ENCODE measurements at places on chromosomes 6 and 20.
A peak's percentile ranks its signal among the peaks of the same experiment; 100 is the strongest.

DNA sequence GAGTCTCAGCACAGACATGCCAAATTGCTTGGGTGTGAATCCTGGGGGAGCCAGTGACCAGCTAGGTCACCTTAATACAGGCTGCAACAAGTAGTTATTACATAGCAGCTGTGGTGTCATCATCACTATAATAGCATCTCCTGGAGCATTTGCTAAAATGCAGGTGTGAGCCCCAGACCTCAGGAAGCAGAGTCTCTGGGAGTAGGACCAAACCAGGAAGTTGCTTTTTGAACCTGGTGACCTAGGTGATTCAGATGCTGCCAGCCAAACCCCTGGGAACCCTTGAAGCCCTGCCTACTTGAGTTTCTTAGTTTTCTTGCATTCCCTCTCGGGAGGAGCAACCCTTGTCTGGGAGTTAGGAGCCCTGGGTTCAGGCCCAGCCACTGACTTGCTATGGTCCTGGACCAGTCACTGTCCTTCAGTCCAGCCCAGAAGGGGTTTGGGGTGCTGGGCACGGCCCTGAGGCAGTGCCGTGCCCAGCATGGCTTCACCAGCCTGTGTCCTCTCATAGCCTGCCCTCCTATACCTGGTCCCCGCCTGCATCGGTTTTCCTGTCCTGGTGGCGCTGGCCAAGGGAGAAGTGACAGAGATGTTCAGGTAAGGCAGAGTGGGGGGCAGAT, 39.3 kb upstream of the ID1 start:
- DNase-seq = no peak

- no peak for DNase-seq
Observed at GRCh38 chr6:161080263-161080970, 88.8 kb downstream of the MAP3K4 start.

DNA sequence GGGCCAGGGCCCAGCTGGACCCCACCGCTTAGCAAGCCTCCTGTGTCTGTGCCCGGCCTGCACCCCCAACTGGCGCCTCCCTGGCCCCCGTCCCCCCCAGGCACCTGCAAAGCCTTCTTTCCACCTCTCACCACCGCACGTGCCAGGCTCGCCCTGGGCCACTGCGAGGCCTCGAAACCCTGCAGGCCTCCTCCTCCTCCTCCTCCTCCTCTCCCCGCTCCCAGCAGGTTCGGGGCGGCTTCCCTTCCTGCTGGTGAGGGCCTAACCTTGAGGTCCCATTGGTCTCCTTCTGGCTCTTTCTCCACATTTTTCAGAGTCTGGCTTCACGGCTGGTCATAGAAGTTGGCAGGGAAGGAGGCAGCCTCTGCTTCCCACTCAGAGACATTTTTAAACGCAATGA, 76.8 kb upstream of the GATA5 start:
- DNase-seq = no peak

- no peak for DNase-seq
Observed at GRCh38 chr6:2204272-2204671, 41.1 kb downstream of the GMDS start.

- peak; percentile 94 for DNase-seq
Observed at GRCh38 chr20:37202267-37202943, 23.1 kb upstream of the MROH8 start.

GRCh38 chr6:41942067-41942851, 651 bp upstream of the CCND3 start:
- DNase-seq = peak; percentile 26

- DNase-seq = peak; percentile 45
Observed at GRCh38 chr6:31791324-31792089, 4.0 kb downstream of the VARS1 start.

- DNase-seq = no peak
Observed at GRCh38 chr20:3898639-3899038, 9.5 kb downstream of the PANK2 start.

DNA sequence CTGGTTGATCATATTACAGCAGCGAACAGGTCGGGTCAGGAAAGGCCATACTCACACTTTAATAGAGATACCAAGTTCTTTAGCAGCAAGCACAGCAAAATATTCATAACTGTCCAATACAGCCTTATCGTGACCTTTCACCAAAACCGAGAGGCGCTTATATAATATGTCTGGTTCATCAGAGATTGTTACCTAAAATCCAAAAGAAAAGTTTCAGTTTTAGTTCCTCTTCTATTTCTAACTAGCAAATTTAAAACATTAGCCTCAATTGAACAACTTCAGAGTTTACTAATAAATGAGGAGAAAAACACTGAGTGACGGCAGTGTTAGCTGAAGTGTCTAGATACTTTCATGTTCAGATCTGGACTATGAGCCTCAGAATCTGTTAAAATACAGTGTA, 5.9 kb downstream of the MRPS10 start:
- DNase-seq = no peak

DNA sequence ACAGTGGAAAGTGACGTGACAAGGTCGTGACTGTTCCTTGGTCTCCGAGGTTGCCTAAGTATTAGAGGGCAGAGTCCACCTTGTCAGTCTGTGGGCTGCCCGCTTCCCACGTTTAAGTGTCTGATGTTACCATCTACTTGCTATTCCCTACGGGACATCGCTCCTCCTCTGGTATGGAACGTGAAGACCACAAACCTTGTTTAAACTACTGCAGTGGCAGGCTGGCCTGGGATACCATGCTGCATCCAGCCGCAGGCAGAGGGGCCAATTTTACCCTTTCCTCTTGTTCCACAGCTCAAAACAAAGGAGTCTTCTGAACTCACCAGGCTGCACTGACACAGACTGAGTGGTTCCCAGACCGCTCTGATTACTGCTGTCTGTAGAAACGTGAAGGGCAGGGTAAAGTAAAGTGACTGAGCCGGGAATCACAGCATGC, 275.9 kb downstream of the FOXC1 start:
- no peak for DNase-seq

GRCh38 chr6:39923394-39923793, 10.9 kb downstream of the MOCS1 start:
- DNase-seq = no peak

Data from ACHN (cell line).